T-helper 2 cell treated with Interferon-gamma antibody and Interleukin-4, amounts not matched to agents 100 ng/mL and 5 ng/mL, for 36 hours (primary cell): ENCODE measurements at places on chromosomes 3 and 15. TPM values are rescaled to one million over a fixed set of nuclear protein-coding genes. Genes with fewer than 3 reads are reported as not detected.

SCN11A gene
- 0.09 TPM in 1 of 2 replicates, not detected in the other for total RNA-seq

HRG gene
- total RNA-seq = not detected in 2 replicates

MNS1 gene
- total RNA-seq = 0.16 and 0.39 TPM in 2 replicates

KLHL40 gene
- total RNA-seq = not detected in 2 replicates

CD200 gene
- total RNA-seq = 9.4 and 10.4 TPM in 2 replicates

MBNL1 gene
- total RNA-seq = 367 and 396 TPM in 2 replicates

PRTG gene
- not detected in 2 replicates for total RNA-seq

DCBLD2 gene
- total RNA-seq = 2.4 TPM in 2 replicates

GADL1 gene
- total RNA-seq = not detected in 2 replicates

SHC4 gene
- 0.84 and 1.3 TPM in 2 replicates for total RNA-seq

CD80 gene
- 9.6 and 11.1 TPM in 2 replicates for total RNA-seq

SAXO2 gene
- 0.68 and 1.2 TPM in 2 replicates for total RNA-seq

MUC13 gene
- not detected in 2 replicates for total RNA-seq

COL6A5 gene
- total RNA-seq = not detected in 2 replicates

RSL24D1 gene
- total RNA-seq = 64.3 and 66.2 TPM in 2 replicates

SOX14 gene
- total RNA-seq = not detected in 2 replicates

PRICKLE2 gene
- total RNA-seq = not detected in 2 replicates

CAPN3 gene
- total RNA-seq = 3.1 and 4.7 TPM in 2 replicates

EPHA6 gene
- total RNA-seq = 0.07 TPM in 1 of 2 replicates, not detected in the other

CYP19A1 gene
- total RNA-seq = 0.75 and 1.1 TPM in 2 replicates

GP5 gene
- total RNA-seq = 1.0 and 1.1 TPM in 2 replicates

DALRD3 gene
- 21.9 and 23.7 TPM in 2 replicates for total RNA-seq

USP13 gene
- 11.8 and 13.0 TPM in 2 replicates for total RNA-seq

ABHD17C gene
- total RNA-seq = 3.6 and 3.7 TPM in 2 replicates

CLSTN2 gene
- not detected in 2 replicates for total RNA-seq

CIAO2A gene
- 60.7 and 61.2 TPM in 2 replicates for total RNA-seq

RLBP1 gene
- not detected in 2 replicates for total RNA-seq

ARL14 gene
- not detected in 2 replicates for total RNA-seq

MAPK6 gene
- 38.0 and 38.6 TPM in 2 replicates for total RNA-seq

STRIT1 gene
- total RNA-seq = not detected in 2 replicates

NPAP1 gene
- not detected in 2 replicates for total RNA-seq

SETMAR gene
- total RNA-seq = 11.9 and 12.3 TPM in 2 replicates

MAPKAPK3 gene
- 157 and 159 TPM in 2 replicates for total RNA-seq

CHL1 gene
- total RNA-seq = not detected in 2 replicates

RFC4 gene
- total RNA-seq = 79.5 and 85.9 TPM in 2 replicates

NIT2 gene
- 46.4 and 49.6 TPM in 2 replicates for total RNA-seq

TM4SF18 gene
- total RNA-seq = not detected in 2 replicates

SCAMP5 gene
- 0.80 and 0.86 TPM in 2 replicates for total RNA-seq

CSK gene
- total RNA-seq = 407 and 408 TPM in 2 replicates

PFN2 gene
- 0.64 and 0.95 TPM in 2 replicates for total RNA-seq

ARHGAP31 gene
- 2.7 and 3.0 TPM in 2 replicates for total RNA-seq

RBMS3 gene
- 0.41 and 0.73 TPM in 2 replicates for total RNA-seq

CDAN1 gene
- 21.7 and 27.6 TPM in 2 replicates for total RNA-seq

CHST14 gene
- total RNA-seq = 16.5 and 17.4 TPM in 2 replicates
